SK-N-DZ (cell line): ENCODE measurements at places on chromosomes 4 and X.
A peak's percentile ranks its signal among the peaks of the same experiment; 100 is the strongest.

- no peak for DNase-seq
Observed at GRCh38 chrX:68877606-68878005, 48.8 kb downstream of the EFNB1 start.

GRCh38 chr4:85788604-85789003 is 313.7 kb downstream of the ARHGAP24 start:
- no peak for DNase-seq

- DNase-seq, result no peak
Observed at GRCh38 chr4:7013175-7013574, 30.0 kb upstream of the TADA2B start.

- DNase-seq, result no peak
Observed at GRCh38 chrX:67289055-67289499, 254.7 kb upstream of the AR start.

DNA sequence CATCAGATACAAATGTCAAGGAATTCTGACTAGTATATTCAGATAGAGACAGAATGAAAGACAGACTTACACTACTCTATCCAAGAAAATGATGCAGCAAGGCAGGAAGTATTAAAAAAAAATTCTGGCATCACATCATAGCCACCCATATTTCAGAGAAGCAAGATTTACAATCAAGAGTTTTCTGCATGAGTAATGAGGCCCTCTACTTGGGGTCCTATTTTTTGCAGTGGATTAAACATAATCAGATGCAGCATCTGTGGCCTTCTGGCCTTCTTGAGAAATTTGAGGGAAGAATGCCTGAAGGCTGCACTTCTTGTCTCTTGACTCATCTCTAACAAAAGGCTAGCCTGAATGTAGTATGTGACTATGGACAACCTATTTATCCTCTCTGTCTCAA is 48.2 kb upstream of the SLIT2 start:
- no peak for DNase-seq

DNA sequence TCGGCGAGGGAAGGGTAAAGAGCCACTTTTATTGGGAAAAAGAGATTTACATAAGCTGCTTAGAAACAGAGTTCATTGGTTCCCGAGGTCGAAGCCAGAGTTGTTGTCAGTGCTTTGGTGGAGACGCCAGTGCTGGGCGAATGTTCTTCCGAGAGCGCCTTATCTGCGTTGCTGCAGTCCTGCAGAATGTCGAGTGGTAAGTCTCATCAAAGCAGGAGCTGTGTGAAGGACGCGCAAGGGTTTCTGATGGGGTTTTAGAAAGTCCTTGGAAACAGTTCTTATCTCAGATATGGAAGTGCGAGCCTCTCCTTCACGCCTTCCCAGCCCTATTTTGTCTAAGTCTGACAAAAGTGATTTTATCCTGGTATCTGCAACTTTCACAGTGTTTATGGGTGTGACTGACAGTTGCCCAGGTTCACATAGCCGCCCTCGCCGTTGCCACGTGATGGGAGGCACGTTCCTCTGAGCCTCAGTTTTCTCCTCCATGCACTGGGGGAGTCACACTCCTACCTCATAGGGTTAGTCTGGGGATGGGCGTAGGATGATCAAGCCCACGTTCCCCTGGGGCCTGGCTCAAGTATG is 47.3 kb upstream of the NSG1 start:
- DNase-seq, result peak; percentile 48

DNA sequence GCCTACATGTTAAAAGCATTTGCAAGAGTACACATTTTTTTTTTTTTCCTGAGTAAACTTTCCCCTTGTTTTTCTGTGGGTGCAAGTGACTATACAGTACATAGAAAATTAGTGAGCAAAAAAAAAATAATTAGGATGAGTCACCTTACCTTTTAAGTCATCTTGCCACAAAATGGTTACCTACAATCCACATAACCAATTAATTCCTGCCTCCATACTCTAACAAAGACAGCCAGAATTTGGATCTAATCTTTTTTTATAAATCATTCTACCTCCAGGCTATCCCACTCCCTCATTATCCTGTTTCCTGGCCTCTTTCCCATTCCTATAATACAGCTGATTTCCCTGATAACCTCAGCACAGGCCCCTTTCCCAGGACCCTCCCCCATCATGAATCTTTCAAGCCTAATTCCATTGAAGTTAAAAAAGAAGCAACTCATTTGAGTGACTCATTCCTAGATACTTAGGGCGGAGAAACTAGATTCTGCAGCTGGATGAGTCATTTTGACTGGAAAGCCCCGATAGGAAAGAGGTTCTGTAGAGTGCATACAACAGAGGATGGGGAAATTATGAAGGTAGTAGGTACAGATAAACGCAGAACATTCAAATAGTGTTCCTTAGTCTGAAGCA is 128.2 kb downstream of the C4orf51 start:
- peak; percentile 53 for DNase-seq

GRCh38 chr4:157075811-157076577 is at the start of gene GLRB:
Gene GLRB (plus strand): TSS chr4:157076150. CDS start chr4:157078025, 1,875 bp downstream.
- DNase-seq, result peak; percentile 3
